DND-41 (cell line): ENCODE measurements at places on chromosomes 2 and 18.

DNA sequence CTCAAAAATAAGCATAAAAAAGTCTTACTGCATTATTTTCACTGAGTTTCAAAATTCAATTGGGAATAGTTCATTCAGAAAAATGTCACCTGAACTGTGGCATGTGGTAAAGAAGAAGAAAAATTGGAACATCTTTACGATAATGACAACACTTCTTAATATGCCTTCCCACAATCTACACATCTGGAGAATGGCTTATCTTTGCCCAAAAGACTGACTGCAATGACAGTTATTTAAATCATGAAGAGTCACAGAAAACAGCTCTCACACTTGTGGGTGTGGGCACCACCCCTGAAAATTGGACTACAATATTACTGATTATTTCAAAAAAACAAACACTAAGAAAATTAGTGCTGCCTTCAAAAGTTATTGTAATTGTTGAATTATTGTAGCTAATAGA is 152.3 kb downstream of the USP34 start:
- H3K36me3 ChIP-seq, result peaks cover 53% of the 10 kb centered on the region
- no peak for DNase-seq
- no peaks in the 10 kb centered on the region for H3K27me3 ChIP-seq
- H3K4me3 ChIP-seq, result no peak overlapping the region

DNA sequence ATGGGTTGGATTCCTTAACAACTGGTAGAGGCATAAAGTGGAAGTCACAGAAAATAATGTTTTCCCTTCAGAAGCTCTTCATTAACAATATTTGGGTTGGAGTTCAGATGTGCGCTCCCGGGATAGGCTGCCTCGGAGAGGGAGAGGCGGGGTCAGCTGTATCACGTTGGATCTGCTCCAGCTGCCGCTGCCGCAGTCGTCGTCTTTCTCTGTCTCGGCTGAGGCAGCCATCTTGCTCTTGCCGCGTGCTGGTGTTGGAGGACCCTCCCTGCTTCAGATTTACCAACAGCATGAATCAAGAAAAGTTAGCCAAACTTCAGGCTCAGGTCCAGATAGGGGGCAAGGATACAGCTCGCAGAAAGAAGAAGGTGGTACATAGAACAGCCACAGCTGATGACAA is 35.1 kb downstream of the TANC1 start:
- DNase-seq, result no peak
- no peaks in the 10 kb centered on the region for H3K27me3 ChIP-seq
- H3K4me3 ChIP-seq, result no peak overlapping the region
- no peaks in the 10 kb centered on the region; the same call in 1 of the 2 replicates for H3K36me3 ChIP-seq
- peaks cover 10% of the 10 kb centered on the region for H3K4me1 ChIP-seq

DNA sequence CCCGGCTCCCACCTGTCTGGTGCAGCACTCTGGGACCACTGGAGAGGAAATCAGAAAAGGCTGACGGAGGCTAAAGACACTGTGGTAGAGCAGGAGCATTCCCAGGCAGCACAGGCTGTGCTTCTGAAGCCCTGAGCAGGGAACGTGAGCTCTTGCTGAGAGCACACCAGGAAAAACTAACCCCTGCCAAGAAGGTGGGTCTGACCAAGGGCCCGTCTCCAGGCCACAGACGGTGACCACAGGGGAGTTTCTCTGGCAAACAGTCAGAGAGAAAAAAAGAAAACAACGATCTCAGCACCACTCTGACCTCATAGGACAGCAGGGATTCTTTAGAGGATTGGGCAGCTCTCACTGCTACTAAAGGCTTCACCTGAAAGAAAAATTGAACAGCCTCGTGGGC is 201.4 kb downstream of the AFF3 start:
- H3K27me3 ChIP-seq, result no peaks in the 10 kb centered on the region
- no peak overlapping the region for H3K4me3 ChIP-seq
- H3K27ac ChIP-seq, result no peak overlapping the region
- H3K36me3 ChIP-seq, result 0 out of 2 replicates have a peak, but pooled peaks cover 5% of the 10 kb centered on the region
- no peaks in the 10 kb centered on the region for H3K4me1 ChIP-seq

DNA sequence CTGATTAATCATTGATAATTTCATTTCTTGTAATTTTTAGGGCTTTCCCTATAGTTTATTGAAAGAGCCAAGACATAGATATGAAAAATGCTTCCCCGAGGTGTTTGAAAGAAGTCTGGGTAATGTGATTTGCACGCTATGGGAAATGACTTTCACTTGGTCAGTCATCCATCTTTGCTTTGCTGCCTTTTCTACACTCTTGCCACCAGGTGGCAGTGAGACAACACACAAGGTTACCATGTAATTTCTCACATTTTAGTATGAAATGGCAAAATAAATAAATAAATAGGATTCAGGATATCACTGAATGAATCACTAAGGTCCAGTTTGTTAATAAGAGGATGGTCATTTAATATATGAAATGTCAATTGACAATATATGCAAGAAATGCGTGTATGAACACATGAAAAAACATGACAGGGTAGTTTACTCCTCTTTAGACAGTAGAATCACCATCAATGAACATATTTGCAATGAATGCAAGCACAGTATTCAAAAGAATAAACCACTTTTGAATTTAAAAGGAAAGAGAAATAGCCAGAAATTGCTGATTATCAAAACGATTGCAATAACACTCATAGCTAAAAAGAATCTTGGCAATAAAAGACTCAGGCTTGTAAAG is 52.2 kb upstream of the KCNH7 start:
- no peak overlapping the region for H3K4me3 ChIP-seq
- no peak overlapping the region for H3K27ac ChIP-seq
- no peaks in the 10 kb centered on the region for H3K36me3 ChIP-seq
- H3K4me1 ChIP-seq, result no peaks in the 10 kb centered on the region
- DNase-seq, result peak; percentile 22

- no peaks in the 10 kb centered on the region for H3K36me3 ChIP-seq
- no peak overlapping the region for H3K4me3 ChIP-seq
- no peaks in the 10 kb centered on the region for H3K4me1 ChIP-seq
- peaks cover 11% of the 10 kb centered on the region for H3K27me3 ChIP-seq
- H3K27ac ChIP-seq, result no peak overlapping the region
- no peak for DNase-seq
Measured at GRCh38 chr2:128799284-128799552, 480.6 kb upstream of the HS6ST1 start.

DNA sequence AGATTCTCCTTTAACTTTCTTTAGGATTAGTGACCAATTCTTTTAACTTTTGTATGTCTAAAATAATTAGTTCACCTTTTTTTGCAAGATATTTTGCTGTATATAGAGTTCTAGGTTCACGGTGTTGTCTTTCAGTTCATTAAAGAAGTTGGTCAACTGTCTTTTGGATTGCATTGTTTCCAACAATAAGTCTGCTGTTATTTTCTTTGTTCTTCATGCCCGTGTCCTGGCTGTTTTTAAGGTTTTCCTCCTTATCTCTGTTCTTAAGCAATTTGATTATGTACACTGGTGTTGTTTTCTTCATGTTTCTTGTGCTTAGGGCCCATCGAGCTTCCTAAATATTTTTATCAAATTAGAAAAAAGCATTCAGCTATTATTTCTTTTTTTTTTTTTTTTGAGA is 54.4 kb downstream of the LBH start:
- no peaks in the 10 kb centered on the region for H3K27me3 ChIP-seq
- H3K36me3 ChIP-seq, result no peaks in the 10 kb centered on the region
- H3K27ac ChIP-seq, result no peak overlapping the region
- H3K4me3 ChIP-seq, result no peak overlapping the region

GRCh38 chr18:27073404-27073830 is 111.7 kb downstream of the CHST9 start:
- DNase-seq, result no peak
- no peak overlapping the region for H3K4me3 ChIP-seq
- no peak overlapping the region for H3K27ac ChIP-seq
- H3K4me1 ChIP-seq, result no peaks in the 10 kb centered on the region

DNA sequence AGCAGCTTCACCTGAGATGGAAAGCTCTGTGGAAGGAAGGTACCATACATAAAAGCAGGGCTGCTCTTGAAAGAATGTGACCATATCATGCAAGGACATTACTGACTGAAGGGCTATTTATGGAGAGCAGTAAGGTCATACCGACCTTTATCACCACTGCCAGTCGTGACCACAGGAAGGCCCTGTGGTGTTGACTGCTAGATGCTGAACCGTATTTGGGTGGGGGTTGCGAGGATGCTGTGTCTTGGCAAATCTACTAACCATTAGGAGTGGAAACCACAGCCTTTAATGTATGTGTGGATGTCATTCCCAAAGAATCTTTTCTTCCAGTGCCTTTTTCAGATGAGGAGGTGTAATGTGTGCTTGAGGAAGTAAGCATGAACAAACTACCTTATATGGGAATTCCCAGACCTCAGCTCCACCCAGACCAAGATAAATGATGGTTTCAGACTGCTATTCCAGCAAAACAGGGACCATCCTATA is 60.8 kb downstream of the LIMS1 start:
- no peak for DNase-seq
- H3K27ac ChIP-seq, result no peak overlapping the region
- H3K27me3 ChIP-seq, result no peaks in the 10 kb centered on the region
- H3K4me1 ChIP-seq, result no peaks in the 10 kb centered on the region
- H3K4me3 ChIP-seq, result no peak overlapping the region
- no peaks in the 10 kb centered on the region for H3K36me3 ChIP-seq

- H3K36me3 ChIP-seq, result no peaks in the 10 kb centered on the region
- peaks cover 7% of the 10 kb centered on the region for H3K27me3 ChIP-seq
- no peaks in the 10 kb centered on the region for H3K4me1 ChIP-seq
- no peak overlapping the region for H3K27ac ChIP-seq
- peak; percentile 28 for DNase-seq
Measured at GRCh38 chr2:170815746-170816503, 762 bp upstream of the GAD1 start.

GRCh38 chr2:167706800-167707199 is 540.6 kb downstream of the STK39 start:
- no peak for DNase-seq
- H3K27me3 ChIP-seq, result peaks cover 4% of the 10 kb centered on the region
- H3K36me3 ChIP-seq, result no peaks in the 10 kb centered on the region
- H3K4me1 ChIP-seq, result no peaks in the 10 kb centered on the region
- no peak overlapping the region for H3K27ac ChIP-seq

DNA sequence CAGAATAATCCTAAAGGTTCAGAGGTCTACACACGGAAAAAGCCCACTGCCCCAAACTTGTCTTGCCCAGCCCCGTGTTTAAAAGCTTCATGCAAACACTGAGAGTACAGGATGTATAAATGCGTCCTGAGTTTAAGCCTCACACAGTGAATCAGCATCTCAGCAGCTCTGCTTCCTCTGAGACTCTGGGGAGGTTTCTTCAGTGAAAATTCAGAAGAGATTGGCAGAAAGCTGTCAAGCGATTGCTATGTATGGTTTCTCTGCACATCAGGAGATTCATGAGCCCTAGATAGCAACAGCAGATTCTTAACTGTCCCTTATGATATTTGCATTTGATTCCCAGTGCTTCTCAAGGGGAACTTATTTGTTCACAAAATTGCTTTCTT is 27.1 kb downstream of the CRACDL start:
- no peaks in the 10 kb centered on the region for H3K4me1 ChIP-seq
- H3K4me3 ChIP-seq, result no peak overlapping the region
- peaks cover 3% of the 10 kb centered on the region for H3K27me3 ChIP-seq
- DNase-seq, result no peak
- H3K36me3 ChIP-seq, result no peaks in the 10 kb centered on the region

- H3K4me3 ChIP-seq, result no peak overlapping the region
- peaks cover 2% of the 10 kb centered on the region; the same call in 1 of the 2 replicates for H3K36me3 ChIP-seq
- DNase-seq, result no peak
Measured at GRCh38 chr2:105062158-105062557, 24.3 kb downstream of the MRPS9 start.

DNA sequence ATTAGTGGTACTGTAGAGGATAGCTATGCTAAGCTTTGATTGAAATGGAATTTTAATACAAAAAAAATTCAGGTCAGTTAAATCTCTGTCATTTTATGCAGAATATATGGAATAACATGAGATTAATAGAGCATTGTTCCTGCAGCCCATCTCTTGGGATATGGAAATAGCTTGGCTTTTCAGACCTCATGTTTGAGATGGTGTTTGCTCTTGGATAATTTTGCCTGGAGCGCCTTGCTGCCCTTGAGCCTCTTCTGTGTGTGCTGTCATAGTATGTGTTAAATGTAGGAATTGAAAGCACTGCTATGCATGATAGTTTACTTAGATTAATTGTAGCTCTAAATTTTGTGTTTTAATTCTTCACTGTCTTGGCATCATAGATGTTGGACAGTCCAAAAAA is 27.7 kb downstream of the GALNT1 start:
- no peak overlapping the region for H3K4me3 ChIP-seq
- no peaks in the 10 kb centered on the region for H3K36me3 ChIP-seq
- H3K27me3 ChIP-seq, result no peaks in the 10 kb centered on the region
- no peaks in the 10 kb centered on the region for H3K4me1 ChIP-seq

- no peaks in the 10 kb centered on the region for H3K4me1 ChIP-seq
- DNase-seq, result no peak
- H3K36me3 ChIP-seq, result no peaks in the 10 kb centered on the region
- no peak overlapping the region for H3K4me3 ChIP-seq
Measured at GRCh38 chr2:115011721-115012120, 569.3 kb downstream of the DPP10 start.

- H3K4me1 ChIP-seq, result no peaks in the 10 kb centered on the region
- H3K36me3 ChIP-seq, result no peaks in the 10 kb centered on the region
- no peak for DNase-seq
- no peak overlapping the region for H3K27ac ChIP-seq
- H3K27me3 ChIP-seq, result peaks cover 5% of the 10 kb centered on the region
- H3K4me3 ChIP-seq, result no peak overlapping the region
Measured at GRCh38 chr18:64179556-64180080, 30.7 kb upstream of the LINC00305 start.

DNA sequence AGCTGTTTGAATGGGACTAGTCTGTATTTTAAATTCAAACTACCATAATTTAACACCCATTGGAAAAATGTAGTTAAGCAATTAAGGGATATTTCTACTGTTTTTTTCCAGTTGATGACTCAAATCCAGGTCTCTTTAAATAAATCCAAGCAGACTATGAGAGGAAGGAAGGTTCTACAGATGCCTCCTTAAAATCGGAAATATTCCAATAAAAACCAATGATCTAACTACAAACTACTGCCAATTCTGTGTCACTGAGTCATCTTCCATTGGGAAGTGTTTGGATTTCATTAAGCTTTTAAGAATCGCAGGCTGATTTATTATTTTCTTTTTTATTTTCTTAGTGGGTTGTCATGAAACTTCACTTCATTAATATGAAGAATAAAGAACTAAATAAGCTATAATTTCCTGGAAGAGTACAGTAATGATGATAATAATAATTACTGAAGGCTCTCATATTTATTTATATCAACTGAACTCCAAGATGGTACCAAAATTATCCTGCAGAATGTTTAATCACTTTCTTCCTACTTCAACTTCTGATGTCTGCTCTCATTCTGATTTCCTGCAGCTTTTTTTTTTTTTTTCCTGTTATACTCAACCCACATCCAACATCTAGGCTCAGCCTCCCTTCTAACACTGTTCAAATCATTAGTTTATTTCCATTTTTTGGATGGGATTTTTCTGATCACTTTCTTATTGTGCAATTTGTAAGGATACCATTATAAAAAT is 166.3 kb upstream of the FN1 start:
- H3K27me3 ChIP-seq, result no peaks in the 10 kb centered on the region
- DNase-seq, result no peak
- H3K4me3 ChIP-seq, result no peak overlapping the region
- no peaks in the 10 kb centered on the region for H3K4me1 ChIP-seq
- no peak overlapping the region for H3K27ac ChIP-seq
